HS-27A (cell line): ENCODE measurements at places on chromosomes 7 and 10.

DNA sequence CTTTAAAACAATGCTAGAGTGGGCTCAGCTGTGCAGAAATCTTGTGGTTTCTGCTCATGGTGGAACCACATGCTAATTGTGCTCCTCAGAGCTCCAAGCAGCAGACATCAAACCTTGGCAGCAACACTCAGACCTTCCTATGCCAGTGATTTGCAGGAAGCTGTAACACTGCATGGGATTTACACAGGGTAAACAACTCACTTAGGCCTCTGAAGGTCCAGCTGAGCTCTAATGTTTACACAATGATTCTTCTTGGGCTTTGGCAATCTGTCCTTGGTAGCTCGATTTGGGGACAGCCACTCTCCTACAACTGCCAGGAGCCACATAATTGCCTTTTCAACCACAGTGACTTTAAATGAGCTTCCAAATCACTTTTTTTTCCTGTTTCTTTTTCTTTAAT lies 97.7 kb upstream of the PDLIM1 start:
- DNase-seq: no peak

DNA sequence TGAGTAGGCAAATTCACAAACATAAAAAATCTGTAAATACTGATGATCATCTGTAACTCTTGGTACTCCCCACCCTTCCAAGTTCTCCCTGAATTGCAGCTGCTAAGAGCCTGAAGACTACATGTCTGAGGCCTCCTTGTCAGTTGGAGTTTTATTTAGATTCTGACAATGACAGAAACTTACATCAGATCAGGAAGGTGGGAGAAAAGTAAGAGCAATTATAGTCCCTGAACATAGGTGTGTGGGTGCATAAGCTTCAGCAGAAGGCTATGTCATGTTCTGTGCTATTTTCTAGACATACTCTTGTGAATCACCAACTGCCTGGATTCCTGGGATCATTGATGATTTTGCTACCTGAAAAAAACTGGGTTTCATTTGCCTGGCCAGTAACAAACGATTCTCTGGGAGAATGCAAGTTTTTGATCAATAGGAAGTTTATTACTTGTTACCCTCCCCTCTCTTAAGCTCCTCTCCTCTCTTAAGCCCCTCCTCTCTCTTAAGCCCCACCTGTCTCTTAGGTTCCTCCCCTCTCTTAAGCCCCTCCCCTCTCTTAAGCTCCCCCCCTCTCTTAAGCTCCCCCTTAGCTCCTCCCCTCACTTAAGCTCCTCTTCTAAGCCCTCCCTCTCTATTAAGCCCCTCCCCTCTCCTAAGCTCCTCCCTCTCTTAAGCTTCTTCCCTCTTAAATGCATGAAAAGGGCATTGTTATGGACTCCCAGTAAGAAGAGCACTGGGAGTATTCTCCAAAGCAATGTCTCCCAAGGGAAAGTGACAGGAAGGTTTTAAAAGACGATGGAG lies 1183.4 kb upstream of the AUTS2 start:
- no peak for DNase-seq

DNA sequence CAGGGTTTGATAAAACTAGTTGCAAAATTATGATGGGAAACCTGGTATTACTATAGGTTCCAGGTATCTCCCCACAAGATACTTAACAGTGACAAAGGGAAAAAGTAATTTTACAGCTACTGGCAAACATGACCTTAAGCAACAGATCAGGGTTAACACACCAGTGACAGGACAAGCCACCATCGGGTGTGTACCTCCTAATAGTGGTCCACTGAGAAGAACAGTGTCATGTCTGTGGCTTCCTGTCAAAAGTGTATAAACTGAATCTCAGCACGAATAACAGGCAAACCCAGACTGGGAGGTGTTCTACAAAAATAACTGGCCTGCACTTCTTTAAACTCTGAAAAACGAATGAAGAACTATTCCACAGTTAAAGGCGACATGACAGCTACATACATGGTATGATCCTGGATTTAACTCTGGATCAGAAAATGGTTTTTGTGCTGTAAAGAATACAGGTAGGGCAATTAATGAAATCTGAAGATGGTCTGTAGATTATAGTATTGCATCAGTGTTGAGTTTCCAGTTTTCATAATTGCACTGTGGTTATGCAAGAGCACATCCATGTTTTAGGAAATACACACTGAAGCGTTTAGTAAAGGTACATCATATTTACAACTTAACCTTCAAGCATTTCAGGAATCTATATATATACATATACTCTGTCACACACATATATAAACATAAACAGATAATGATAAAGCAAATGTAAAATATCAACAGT lies 32.0 kb upstream of the ARMS2 start:
- DNase-seq: no peak

DNA sequence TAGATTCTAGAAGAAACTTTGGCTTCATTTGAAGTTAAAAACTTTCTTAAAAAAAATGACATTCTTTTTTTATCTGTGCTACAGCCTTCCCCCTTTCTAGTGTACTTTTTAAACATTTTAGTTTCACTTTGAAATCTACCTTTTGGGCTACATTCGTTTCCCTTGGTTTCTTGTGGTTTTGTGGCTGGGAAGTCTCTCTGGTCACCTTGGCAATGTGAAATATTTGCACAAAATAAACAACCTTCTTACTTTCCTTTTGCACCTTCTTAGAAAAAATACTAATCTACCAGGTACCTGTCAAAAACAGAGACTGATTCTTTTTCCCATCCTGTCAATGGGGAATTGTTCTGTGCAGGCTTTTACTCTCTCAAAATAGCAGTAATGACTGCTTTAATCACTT lies 350.2 kb downstream of the GATA3 start:
- no peak for DNase-seq

DNA sequence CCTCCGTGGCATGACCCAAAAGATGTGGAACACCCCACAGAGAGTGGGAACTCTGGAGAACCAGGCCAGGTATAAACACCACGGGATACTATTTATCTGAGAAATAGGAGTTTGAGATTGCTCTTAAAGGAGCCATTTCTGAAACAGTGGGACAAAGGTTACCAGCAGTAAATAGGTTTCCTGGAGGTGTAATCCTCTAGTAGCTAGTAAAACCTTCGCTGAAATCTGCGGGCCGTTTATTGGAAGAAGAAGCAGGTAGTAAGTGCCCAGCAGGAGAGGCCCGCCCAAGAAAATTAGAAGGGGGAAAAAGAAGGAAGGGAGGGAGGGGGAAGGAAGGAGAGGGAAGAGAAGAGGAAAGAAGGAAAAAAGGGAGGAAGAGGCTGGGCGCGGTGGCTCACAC lies 51.6 kb downstream of the CHST3 start:
- no peak for DNase-seq

GRCh38 chr10:21337171-21337792 lies 188.2 kb downstream of the SKIDA1 start:
- no peak for DNase-seq

GRCh38 chr10:60172363-60172990 lies 217.2 kb downstream of the ANK3 start:
- no peak for DNase-seq

- no peak for DNase-seq
These were observed 62.8 kb upstream of the ZRANB1 start for GRCh38 chr10:124879136-124879535.

DNA sequence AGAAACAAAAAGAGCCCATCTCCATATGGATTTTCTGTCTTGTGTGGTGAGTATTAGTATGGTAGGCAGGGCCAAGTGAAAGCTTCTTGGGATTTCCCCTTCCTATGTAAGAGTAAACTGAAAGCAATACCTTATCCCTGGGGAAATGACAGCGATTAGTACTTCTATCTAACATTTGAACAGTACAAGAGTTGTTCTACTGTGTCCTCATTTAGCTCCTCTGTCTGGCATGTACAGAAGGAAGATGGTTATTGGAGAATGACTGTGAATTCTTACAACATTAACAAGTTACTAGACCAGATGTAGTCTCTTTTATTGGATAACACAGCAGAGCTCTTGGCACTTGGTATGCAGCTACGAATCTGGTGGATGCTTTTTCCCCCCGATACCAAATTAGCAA lies 17.9 kb upstream of the TRIL start:
- no peak for DNase-seq

GRCh38 chr7:157840914-157841772 lies 504.3 kb downstream of the DNAJB6 start:
- DNase-seq: no peak

DNA sequence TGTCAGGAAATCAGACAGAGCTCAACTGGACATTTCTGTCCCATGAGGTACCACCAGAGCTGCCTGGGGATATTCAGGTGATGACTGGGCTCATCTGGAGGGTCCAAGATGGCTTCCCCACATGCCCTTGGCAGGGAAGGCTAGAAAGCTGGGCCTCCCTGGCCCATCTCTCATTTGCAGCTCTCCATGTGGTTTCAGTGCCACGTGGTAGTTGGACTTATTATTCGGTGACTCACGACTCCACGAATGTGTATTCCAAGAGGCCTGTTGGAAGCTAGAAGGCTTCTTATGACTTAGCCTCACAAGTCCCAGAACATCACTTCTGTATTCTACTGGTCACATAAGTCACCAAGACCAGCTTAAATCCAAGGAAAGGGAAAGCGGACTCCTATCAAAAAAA lies 22.8 kb downstream of the NSMCE4A start:
- no peak for DNase-seq

GRCh38 chr10:99827936-99828335 lies 45.5 kb downstream of the ABCC2 start:
- DNase-seq: no peak

DNA sequence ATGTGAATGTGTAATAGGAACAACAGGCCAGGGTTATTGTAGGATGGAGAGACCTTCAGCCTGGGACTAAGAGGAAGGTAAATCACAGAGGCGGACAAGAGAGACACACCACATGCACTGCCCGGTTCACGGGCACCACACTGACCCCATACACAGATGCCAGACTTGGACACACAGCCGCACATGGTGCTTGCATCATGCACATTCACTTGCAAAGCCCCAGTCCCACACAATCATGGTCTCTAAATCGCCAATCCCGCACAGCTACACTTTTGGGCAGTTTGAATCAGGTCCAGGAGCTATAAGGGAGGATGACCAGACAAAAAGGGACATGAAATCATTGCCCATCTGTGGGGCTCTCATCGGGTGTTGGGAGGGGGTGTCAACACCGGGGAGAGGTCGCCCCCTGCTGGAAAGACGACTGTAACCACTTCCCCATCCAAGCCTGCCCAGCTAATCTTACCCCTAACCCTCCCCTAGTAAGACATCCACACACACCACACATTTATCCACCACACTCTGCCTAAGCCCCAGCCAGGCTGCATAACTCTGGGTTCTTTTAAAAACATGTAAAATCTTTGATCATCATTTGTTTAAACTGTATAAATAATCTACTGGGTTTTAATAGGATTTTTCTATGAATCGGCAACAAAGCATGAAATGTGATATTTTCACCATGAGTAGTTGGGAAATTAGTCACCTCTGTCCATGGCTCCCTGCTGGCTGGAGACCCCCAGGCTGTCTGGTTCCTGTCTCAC lies 40.5 kb upstream of the SLF2 start:
- DNase-seq: no peak

GRCh38 chr7:149736478-149737360 lies 36.7 kb downstream of the ZNF467 start:
- no peak for DNase-seq

GRCh38 chr7:116100626-116101025 lies 70.1 kb upstream of the TFEC start:
- no peak for DNase-seq

GRCh38 chr10:29691564-29692072 lies 56.8 kb upstream of the SVIL start:
- no peak for DNase-seq

DNA sequence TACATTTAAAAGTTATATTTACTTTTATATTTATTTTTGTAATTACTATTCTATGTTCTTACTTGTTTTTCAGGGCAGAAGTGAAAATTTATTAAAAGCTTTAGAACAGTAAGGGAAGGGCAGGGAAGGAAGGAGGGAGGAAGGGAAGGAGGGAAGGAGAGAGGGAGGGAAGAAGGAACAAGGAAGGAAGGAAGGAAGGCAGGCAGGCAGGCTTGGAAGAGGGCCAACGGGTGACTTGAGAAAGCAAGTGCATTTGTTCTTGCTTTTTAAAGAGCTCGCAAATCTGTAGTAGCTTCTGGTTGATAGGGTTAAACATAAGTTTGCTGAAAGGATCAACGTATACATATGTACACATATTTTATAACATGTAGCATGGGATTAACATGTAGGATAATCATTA lies 725.3 kb upstream of the FZD8 start:
- no peak for DNase-seq

GRCh38 chr7:66778201-66778600 lies 37.7 kb downstream of the RABGEF1 start:
- DNase-seq: no peak

- DNase-seq: no peak
These were observed 116.1 kb upstream of the ZMIZ1 start for GRCh38 chr10:78952686-78953085.

DNA sequence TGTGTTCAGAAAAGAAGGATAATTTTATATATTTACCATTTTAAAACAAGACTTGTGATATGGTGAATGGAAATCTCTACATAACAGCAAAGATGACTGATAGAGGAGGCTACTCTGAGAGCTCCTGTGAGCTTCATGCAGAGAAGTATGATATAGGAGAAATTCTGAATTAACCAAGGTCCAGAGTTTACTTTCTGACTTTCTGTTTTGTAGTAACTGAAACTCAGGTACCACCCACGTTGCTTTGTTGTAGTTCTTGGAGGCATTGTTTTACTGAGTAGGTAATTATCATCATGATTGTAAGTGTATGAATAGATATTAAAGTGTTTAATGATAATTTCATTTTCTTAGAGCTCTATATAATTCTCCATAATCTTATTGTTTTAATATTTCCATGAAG lies 18.0 kb upstream of the SFR1 start:
- no peak for DNase-seq

GRCh38 chr10:61108915-61109314 lies 164.9 kb upstream of the RHOBTB1 start:
- DNase-seq: no peak

DNA sequence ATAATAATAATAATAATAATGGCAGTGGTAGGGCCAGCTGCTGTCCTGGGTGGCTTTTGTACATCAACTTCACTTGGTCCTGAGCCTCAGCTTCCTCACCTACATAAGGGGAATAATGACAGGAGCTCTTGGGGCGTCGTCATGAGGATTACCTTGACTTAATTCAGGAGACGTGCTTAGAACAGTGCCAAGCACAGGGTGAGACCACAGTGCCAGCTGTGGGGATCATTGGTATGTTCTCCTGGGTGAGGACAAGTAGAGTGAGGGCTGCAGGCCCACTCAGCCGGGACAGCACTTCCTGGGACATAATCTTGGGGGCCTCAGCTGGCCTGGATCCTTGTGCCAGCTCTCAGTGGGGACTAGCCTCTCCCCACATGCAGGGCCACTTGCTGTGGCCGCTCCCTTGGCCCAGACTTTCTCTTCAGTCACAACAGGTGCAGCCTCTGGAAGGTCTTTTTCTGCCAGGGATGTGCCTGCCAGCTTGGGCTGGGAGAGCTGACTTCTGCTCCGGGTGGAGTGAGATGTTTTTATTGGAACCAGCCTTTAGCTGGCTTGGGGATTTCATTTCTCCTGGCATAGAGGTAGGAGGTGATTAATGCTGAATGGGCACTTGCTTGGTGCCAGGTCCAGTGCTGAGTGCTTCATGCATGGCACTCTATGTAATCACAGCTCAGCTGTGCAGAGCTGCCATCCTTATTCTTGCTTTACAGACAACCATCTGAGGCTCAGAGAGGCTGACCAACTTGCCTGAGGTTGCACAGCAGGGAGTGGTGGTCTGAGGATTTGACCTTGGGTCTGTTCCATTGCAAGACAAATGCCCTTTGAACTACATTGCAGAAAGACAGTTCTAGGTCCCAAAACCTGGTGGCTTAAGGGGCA lies 45.3 kb downstream of the TSPAN15 start:
- DNase-seq: no peak
